HL-60 (cell line): ENCODE measurements at places on chromosomes 1 and 21.
A peak's percentile ranks its signal among the peaks of the same experiment; 100 is the strongest.

DNA sequence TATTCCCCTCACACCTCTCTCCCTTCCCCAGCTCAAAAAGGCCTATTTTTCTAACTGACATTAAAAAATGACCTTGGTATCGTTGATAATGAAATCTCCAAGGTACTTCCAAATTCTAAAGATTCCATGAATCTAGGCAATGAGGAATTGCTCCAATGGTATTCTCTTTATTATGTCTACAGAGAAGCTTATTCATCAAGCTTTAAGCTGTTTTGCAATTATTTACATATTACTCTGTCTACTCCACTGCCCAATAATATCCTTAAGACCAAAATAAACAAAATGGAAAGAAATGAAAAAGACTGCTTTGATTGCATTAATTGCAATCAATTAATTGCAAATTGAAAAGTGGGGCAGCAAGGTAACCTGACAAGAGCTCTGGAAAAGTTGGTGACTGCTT is 7.9 kb downstream of the PLPP3 start:
- no peak for DNase-seq

- no peak for DNase-seq
Observed at GRCh38 chr1:94926915-94927404, at the start of gene CNN3. Gene CNN3 (minus strand): TSS chr1:94927110. CDS start chr1:94926894, 216 bp downstream.

GRCh38 chr1:2330519-2331199 is 60.7 kb downstream of the MORN1 start:
- no peak for DNase-seq

DNA sequence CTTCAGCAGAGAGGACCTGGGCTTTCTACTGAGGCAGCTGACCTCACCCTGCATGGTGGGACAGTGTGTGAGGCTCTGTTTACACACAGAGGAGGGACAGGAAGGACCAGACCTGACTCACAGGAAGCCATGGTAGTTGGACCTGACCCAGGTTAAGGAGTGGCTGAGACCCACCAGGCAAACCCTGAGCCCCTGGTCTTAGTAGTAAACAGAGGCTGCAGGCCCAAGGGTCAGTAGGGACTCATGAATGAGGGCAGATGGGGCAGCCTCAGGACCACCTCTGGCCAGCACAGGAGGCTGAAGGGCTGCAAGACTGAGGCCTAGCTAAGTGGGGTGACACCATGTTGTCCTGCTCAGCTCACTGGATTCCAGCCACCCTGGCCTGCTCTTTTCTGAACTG is 273.2 kb downstream of the GRIK3 start:
- DNase-seq, result no peak

- DNase-seq, result no peak
Observed at GRCh38 chr1:117093091-117093534, 28.4 kb downstream of the TRIM45 start.

- no peak for DNase-seq
Observed at GRCh38 chr1:182283746-182284544, 107.6 kb downstream of the GLUL start.

DNA sequence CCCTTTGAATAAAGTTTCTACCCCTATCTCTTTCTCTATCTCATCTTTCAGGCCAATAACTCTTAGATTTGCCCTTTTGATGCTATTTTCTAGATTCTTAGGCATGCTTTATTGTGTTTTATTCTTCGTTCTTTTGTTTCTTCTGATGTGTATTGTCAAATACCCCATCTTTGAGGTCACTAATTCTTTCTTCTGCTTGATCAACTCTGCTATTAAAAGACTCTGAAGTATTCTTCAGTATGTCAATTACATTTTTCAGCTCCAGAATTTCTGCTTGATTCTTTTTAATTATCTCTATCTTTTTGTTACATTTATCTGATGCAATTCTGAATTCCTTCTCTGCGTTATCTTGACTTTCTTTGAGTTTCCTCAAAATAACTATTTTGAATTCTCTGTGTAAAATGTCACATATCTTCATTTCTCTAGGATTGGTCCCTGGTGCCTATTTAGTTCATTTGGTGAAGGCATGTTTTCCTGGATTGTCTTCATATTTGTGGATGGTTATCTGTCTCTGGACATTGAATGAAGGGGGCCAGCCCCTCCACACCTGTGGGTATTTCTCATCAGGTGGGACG is 11.2 kb upstream of the CYP2J2 start:
- no peak for DNase-seq

- no peak for DNase-seq
Observed at GRCh38 chr1:38875811-38876210, 2.7 kb upstream of the MYCBP start.

DNA sequence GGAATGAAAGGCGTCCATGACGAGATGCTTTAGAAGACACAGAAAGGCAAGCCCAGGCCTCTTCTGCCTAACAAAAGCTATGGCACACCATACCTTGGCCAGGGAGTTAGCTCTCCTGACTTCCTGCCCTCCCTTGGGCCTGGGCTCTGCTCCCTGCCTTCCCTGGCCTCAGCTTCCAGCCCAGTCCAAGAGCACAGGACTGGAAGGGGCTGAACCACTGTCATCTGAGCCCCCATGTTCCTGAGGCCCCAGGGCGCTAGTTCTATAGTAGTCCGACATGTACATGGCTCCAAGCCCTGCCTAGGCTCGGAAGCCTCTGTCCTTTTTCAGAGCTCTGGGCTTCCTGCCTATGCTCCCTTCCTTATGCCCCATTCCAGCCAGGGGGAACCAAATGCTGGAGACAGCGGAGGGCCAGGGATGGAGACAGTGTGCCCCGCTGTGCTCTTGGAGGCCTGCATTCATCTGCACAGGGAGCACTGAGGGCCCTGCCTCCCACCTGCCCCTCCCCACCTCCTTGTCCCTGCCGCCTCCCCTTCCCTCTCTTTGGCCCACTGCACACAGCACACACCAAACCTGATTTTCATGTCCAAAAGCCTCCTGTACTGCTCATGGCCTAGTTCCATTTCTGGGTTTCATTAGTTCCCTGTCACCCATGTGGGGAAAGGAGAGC is 240.1 kb downstream of the RHOU start:
- no peak for DNase-seq

GRCh38 chr1:110718452-110718851 is 43.7 kb upstream of the KCNA3 start:
- DNase-seq, result no peak

DNA sequence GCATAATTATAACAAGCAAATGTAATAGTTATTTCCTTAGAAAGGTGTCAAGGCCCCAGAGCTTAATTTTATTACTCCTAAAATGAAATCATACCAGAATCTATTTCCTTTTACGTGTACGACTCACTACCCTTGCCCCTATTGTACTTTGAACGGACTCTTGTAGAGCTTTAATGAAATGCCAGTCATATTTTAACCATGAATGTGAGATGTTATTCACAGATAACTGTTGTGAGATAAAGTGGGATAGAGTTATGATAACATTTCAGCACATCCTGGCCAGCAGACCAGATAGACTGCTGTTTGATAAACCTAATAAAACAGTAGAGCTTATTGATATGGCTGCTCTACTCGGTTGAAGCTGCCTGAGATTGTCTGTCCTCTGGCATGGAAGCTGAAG is 500.8 kb upstream of the PBX1 start:
- DNase-seq, result no peak

GRCh38 chr1:17596651-17597509 is 57.4 kb downstream of the ARHGEF10L start:
- no peak for DNase-seq

GRCh38 chr1:197985351-197985750 is 68.2 kb downstream of the LHX9 start:
- no peak for DNase-seq

DNA sequence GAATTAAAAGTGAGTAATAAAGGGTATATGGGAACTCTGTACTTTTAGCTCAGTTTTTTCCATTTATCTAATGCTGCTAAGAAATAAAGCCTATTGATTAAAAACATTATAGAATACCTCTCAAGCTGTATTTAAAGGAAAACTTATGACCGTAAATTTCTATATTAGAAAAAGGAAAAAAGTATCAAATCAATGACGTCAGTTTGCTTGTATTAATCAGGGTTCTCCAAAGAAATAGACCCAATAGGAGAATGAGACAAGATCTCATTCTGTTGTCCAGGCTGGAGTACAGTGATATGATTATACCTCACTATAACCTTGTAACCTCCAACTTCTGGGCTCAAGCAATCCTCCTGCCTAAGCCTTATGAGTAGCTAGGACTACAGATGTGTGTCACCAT is 15.4 kb upstream of the LRIF1 start:
- no peak for DNase-seq

GRCh38 chr1:5142389-5142788 is 488.0 kb downstream of the AJAP1 start:
- DNase-seq, result no peak

DNA sequence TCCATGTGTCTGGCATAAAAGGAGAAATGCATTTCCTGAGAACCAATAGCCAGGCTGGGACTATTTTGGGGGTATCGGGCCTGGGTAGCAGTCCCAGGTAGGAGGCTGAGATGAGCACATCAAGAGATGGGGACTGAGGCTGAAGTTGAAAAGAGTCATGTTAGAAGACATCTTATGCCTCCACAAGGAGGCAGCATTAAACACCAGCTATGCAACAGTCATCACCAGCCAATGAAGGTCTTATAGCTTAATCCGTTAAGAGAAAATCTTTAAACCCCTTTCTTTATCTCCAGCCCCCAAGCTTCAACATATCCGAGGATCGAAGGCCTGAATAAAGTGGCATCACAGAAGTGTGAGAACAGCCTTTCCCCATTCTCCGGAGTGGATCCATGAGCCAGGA is 640.7 kb upstream of the PTBP2 start:
- DNase-seq, result no peak

DNA sequence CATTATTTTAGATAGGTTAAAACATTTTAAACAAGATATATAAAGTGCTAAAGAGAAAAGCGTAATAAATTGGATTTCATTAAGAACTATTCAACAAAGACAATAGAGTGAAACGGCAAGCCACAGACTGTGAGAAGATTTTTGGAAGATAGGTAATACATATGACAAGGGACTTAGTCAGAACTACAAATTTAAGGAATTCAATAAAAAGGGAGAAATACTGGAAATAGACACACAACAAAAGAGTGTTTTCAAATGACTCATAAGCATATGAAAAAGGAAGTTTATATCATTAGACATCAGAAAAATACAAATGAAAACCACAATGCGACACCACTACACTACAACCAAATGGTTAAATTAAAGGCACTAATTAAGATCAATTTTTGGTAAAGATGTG is 90.5 kb downstream of the GDAP2 start:
- DNase-seq, result no peak

DNA sequence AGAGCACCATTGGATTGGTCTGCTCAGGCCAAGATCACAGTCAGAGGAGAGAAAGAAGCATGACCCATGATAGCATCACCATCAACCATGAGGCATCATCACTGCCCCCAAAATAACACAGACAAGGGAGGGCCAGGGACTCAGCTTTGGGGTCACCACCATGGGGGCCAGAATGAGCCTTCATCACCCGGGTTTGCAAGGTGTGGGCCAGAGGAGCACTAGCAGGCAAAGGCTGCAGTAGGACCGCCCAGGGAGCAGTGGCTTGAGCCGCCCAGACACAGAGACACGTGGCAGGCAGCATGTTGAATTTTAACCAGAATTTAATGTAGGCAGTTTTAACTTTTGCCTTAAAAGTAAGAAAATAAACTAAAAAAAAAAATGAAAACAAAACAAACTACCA is 53.7 kb upstream of the TMPRSS2 start:
- no peak for DNase-seq

DNA sequence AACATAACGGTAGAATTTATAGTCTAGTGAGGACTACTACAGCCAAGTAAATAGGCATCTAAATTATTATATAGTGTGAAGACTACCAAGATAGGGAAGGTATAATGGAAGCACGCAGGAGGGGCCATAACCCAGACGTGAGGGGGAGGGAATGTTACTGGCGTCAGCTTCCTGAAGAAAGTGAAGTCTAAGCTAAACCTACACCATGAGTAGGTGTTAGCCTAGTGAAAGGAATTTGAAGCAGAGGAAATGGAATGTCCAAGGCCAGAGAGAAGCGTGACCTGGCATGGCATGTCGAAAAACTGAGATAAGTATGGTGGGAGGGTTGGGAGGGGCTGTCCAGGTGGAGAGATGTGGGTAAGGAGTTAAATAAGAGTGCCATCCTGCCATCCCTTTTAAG is 140.5 kb downstream of the SLC44A5 start:
- DNase-seq, result no peak

DNA sequence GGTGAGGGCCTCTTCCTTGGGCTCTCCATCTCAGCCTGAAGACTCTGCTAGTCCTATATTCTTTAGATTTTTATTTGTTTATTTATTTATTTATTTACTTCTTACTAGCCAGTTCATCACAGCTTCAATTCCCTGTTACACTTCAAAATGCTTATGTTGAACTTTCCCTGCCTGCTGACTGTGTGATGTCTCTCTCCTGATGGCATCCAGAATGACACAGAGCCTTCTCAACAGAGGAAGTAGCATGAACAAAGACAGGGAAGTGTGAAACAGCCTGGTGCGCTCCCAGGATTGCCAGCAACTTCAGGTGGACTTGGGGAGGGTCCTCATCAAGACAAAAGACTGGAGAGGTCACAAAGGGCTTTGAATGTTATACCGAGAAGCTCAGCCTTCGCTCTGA is 4.3 kb upstream of the IPO13 start:
- DNase-seq, result no peak

DNA sequence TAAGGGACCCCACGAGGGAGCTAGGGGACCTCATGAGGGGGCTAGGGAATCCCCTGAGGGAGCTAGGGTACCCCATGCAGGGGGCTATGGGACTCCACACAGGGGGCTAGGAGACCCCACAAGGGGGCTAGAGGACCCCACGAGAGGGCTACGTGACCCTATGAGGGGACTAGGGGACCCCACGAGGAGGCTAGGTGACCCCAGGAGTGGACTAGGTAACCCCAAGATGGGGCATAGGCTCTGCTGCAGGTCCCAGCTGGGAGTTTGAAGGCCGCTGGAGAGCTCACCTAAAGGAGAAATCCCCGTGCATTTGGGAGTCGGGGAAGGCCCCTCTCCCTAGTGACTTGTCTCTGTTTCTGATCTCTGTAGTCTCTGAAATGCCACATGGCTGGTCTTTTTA is 50.0 kb upstream of the DMRTB1 start:
- DNase-seq, result no peak

GRCh38 chr1:158122833-158123388 is 57.8 kb upstream of the CD1D start:
- DNase-seq, result no peak

DNA sequence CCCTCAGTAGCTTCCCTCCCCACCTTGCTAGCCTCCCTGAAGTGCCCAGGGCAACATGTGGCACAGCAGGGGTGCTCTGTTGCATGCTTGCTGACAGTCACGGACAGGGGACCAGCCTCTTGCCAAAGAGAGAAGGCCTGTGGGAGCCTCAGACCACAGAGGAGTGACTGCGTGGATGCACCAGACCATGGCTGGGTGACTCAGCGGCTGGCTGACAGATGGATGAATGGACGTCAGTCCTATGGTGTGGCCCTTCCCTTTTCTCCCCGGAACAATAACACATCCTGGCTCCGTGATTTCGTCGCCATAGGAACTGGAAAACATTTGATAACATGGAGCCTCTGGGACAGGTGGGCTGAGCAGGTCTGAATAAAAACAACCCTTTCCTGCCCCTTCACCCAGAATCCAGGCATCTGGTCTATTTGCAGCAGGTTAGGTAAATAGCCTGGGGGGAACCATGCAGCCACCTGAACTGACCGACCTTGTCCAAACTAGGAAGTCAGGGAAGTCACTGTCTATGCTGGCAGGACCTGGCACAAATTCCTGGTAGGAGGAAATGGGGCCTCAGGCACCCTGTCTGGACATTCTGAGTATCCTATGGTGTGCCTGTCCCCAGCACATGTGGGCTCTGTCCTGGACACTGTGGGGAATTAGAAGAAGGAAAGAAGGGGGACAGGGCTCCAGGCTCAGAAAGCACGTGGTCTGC is 53.3 kb downstream of the NENF start:
- DNase-seq, result peak; percentile 61

- no peak for DNase-seq
Observed at GRCh38 chr1:201622353-201622752, 83.4 kb downstream of the NAV1 start.
